ENCODE measurements at places on chromosomes 7 and 10.

DNA sequence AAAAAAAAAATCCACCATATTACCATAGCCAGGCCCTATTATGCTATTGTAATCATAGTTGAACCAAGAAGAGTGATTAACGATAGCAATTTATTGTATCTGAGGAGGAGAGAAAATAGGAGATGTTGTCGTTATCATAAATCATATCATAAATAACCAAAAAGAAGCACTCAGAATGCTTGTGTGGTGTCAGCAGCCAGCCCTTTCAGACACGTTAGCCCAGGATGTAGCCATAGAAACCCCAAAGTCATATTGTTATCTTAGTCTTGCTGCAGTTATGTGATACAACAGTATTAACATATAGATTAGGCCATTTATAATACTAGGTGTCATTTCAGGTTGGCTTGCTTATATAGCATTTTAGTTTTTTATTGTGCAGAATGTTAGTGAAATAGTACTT, 102.2 kb upstream of the GATA3 start:
- no peak for DNase-seq

DNA sequence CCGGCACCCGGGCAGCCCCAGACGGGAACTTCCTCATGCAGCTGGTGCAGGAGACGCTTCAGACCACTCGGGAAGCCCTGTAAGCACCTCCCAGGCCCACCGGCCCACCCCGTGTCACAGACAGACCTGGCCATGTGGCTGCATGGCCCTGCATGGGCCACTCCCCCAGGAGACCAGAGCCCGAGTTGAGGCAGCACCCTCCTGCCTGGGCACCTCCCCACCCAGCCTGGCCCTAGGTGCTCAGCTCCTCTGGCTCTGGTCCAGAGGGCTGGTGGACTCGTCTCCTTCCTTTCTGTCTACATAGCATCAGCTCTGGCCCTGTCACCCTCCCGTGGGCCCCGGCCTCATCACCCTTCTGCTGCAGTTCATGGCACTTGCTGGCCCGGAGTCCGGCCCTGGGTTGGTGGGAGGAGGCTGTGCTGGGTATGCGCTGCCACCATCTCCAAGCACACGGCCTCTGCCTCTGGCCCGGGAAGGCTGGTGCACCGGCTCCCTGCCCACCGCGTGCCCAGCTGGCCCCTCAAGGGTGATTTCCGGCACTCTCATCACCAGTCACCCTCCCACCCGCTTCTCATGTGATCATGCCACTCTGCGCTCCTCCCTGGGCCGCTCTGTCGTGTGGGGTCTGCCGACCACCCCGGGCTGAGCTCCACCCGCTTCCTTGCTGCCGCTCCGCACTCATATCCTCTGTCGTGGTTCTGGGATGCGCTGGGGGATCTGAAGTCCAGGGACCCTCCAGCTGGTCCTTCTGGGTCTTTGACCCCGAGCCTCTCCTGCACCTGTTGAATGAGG, 53.1 kb upstream of the DPYSL4 start:
- no peak for DNase-seq

DNA sequence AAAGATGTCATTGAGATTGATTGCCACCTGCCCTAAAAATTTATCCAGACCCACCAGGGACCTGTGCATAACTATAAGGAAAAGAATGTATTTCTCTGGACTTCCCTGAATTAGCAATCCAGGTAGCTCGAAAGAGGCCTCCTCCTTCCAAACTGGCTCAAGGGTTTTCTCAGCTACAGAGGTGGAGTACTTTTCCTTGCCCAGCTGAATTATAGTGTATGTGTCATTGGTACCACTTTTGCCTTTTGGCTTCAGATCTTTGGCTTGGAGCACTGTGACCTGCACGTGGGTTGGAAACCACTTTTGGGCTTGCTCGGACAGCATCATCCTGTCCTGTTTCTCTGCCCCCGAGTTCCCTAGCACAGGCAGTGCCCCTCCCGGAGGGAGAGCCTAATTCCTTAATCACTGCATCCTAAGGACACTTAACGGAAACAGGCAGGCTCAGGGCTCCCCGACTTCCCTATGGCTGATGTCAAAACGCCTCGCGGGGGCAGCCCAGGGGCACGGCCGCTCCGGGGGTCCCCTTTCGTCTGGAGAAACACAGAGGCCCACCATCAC, 825 bp downstream of the RAB11FIP2 start:
- peak; percentile 10 for DNase-seq

DNA sequence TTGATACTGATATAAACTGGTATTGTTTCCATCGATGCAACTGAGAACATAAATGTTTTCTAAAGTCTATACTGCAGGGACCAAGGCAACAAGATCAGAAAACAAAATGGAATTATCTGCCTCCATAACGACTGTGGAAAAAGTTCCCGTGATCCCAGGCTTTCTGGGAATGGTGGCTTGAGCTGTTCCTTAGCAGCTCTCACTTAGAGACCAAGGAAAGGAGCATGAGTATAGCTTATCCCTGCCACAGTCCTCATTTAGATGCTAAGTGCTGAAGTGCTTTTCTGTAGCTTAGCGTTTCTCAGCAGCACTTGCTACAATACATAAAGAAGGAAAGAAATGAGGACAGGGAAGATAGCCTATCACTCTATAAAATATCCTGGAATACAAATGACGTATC, 5.5 kb downstream of the WNT8B start:
- DNase-seq: no peak

Data from NCI-H748 treated with DMSO at 0.1 percent for 48 hours (cell line).